ENCODE measurements at places on chromosomes 7 and 10.
A peak's percentile ranks its signal among the peaks of the same experiment; 100 is the strongest.

GRCh38 chr10:84098667-84099066 lies 40.6 kb upstream of the GHITM start:
- DNase-seq = no peak

GRCh38 chr7:124101173-124101768 lies 68.4 kb upstream of the TMEM229A start:
- no peak for DNase-seq

DNA sequence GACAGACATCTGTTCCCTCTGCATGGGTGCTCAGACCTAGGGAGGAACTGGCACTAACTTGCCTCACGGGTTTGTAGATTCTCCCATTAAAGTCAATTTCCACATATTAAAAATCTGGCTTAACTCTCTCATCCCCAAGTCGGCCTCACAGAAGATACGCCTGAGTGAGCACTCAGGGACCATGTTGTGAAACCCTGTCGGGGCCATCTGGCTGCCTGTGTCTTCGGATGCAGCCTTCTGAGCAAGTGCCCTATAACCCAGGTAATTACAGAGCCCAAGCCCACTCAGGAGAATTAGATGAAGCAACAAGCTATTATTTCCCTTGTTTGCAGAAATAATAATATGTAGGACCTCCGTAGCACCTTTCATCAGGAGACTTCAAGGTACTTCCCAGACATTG lies 219.3 kb upstream of the GLI3 start:
- DNase-seq = no peak

- DNase-seq = peak; percentile 62
Observed at GRCh38 chr10:116961406-116962251, 43.4 kb downstream of the SHTN1 start.

DNA sequence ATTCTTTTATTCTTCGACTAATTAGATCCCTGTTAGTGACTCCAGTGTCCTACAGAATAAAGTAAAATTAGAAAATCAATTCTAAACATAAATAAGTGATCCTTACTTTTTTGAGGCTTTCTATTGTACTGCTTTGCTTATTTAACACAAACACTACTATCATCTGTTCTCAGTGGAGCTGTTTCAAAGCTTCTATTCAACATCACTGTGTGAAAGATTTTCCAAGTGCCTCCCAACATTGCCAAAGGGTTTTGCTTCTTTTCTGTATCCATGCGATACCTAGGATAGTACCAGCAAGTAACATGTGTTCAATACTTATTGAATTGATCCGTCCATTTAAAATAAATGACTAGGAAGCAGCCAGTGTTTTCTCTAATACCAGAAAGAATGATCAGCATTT lies 125.7 kb downstream of the ARHGAP21 start:
- DNase-seq = no peak

GRCh38 chr7:108211382-108212201 lies 81.4 kb upstream of the LAMB4 start:
- DNase-seq = peak; percentile 85

DNA sequence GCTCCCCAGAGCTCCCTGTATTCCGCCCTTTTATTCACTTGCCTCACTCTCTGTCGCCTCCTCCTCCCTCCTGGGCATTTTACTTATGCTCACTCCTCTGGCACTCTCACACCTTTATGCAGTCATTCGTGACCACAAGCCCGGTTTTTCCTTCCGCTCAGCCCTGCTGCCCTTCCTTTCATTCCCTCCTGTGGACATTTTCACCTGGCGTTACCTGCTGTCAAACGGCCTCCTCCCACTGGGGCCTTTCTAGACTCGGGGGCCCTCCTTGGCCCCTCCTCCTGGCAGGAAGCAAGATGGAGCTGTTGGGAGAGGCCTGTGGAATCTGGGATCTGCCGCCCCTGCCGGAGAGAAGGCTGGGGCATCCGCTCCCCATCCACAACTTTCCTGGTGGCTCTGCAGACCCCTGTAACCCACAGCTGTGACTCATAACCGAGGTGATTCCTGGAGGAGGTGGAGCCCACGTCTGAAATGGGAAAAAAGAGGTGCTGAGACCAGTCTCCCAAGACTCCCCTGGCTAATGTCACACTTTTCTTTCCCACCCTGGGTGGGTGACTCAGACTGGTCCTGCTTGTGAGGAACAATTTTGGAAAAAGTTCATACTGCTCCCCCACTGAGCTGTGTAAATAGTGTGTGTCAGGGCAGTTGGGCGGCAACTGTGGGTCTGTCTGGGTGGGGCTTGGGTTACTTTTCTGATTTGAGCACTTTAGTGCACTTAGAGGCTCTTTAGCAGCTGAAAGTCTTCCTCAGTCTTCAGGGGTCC lies 1.2 kb downstream of the VCL start:
- DNase-seq = no peak

GRCh38 chr10:61965703-61966395 lies 64.3 kb downstream of the ARID5B start:
- no peak for DNase-seq

DNA sequence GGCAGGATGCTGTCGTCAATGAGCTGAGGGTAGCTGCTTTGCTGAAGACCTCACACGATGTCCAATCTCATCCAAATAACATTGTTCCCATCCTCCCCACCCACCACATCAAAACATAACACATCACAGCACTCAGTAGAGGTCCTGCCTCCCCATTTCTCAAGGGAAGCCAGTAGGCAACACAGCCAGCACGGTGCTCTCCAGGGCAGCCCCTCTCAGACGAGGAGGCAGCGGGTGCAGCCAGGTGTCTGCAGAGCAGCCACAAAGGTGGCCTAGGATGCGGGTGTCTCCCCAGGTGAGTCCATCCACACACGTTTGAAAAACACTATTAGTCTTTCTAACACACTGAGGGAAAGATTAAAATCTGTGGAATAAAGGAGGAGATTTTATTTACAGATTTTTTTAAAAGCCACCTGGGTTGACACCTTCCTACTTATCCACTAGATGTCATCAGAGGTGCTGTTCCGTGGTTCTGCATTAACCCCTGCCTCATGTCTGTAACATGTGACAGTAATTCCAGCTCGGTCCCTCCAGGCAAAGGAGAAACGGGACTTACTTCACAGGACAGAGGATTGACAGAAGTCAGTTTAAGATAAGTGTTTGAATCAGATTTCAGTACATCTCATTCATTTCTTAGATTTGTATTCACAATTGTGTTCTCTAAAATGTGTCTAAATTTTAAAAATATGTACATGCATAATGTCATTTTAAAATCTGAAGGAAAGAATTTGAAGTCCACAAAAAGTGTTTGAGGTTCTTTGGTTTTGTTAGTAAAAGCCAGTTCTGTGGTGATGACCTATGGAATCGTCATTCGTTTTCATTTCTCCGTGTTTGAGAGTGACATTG lies 68.0 kb downstream of the LANCL2 start:
- peak; percentile 54 for DNase-seq

- no peak for DNase-seq
Observed at GRCh38 chr10:119762805-119763798, 37.3 kb downstream of the INPP5F start.

Data from SHP77 treated with DMSO at 0.1 percent for 48 hours (cell line).